ENCODE measurements at places on chromosomes 7 and 10.

DNA sequence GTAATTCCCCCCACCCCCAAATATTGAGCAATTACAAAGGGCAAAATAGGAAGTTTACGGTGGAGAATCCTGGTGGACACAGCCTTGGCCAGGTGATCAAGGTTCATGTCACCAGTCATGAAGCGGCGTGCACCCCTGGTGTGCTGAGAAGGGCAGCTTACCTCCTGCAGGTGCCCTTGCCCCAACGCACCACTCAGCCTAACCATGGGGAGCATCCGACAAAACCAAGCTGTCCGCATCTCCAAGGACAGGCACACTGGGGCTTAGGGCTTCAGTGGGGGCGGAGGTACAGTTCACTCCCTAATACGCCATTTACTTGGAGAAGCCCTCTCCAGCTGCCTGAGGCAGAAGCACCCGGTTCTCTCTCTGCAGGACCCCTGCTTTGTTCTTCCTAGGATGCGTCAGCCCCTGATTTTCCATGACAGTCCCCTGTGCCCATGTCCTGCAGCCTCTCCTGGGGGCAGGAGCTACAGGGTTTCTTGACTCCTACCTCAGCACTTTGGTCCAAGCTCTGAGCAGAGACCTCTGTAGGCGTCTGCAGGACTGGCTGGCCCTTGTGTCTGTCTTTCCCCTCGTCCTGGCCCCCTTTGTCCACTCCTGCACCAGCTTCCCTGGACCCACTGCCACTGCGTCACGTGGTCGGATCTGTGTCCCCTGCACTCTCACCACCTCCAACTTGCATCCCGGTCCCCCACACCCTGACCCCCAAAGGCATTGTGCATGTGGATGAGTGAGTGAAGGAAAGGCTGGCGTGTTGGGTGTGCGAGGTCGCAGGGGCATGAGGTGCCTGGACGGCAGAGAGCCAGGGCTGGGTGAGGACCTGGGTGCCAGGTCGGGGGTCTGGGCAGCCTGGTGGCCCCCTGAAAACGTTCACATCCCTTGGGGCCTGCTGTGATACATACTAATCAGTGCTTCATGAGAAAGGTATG is 113.7 kb downstream of the LHPP start:
- no peak for DNase-seq

DNA sequence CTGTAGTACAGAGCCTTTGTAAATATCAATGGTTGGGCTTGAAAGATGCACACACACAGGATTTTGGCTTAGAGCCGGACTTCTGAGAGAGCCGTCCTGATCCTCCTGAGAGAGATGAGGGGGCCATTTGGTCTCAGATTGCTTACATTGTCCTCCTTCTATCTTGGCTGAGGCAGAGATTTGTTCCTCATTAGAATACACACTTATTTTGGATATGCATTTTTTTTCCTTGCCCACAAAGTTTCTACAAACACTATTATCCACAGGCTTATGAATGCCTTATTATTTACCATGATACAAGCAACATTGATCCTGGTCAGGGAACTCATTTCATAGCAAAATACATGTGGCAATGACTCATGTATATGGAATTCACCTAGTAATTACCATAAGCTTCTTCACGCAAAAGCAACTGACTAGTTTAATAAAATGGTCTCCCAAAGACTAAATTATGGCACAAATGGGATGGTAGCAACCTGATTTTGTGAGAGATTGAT is 175.3 kb downstream of the MDFIC start:
- DNase-seq = no peak

DNA sequence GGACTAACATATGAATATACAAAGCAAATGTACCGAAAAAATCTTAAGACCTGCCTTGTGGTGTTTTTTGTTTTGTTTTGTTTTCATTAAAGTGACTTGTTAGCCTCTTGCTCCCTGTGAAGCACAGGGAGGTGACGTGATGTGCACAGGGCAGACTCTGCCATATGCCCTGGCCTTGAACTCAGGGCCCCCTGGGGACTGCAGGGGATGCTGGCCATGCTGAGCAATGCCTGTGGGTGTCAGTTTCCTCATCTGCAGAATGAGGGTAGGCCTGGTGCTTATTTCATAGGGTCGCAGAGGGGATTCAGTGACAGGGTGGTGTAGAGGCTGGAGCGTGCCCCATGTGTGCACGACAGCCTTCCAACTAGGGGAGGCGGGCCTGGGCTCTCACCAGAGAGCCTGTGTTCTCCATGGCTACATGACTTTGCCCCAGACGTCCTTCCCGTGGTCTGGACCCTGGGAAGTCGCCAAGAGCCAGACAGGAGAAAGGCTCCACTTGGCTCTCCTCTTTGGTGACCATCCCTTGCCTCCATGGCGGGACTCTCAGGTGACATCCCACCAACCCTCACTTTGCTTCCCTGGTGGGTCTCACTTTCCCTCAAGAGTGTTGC is 14.5 kb downstream of the EGFR start:
- DNase-seq = no peak

GRCh38 chr10:13349463-13350274 is 1.6 kb upstream of the SEPHS1 start:
- DNase-seq = peak; percentile 46

- no peak for DNase-seq
Measured at GRCh38 chr10:5989756-5990155, 12.4 kb upstream of the IL15RA start.

DNA sequence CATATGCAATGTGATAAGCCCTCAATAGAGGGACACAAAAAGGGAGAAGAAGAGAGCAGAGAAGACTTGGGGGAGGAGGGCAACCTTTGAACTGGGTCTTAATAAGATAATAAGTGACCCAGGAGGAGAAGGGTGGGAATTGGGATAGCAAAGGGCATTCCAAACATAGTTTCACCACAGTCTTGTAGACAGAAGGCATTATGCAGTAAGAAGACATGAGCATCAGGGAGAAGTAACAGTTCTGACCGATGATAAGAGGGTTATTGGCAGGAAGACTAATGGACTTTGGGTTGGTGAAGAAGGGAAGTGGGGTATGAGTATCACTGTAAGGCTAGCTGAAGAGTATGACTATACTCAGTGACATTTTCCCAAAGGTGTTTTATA is 63.6 kb downstream of the TES start:
- DNase-seq = no peak

- DNase-seq = no peak
Measured at GRCh38 chr7:6244021-6244420, 28.4 kb downstream of the CYTH3 start.

GRCh38 chr7:156021471-156021870 is 209.2 kb upstream of the SHH start:
- DNase-seq = no peak

DNA sequence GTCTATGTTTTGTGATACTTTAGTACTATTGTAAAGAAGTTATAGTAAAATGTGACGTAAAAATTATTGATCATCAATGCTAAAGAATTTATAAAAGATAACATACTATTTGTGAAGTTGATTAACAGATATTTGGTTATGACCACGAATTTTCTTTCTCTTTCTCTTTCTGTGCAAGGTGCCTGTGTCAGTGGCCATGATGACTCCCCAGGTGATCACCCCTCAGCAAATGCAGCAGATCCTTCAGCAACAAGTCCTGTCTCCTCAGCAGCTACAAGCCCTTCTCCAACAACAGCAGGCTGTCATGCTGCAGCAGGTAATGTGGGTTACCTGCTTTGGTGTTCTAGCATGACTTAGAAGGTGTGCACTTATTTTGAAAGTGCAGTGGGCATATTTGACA is 213.7 kb downstream of the FOXP2 start:
- no peak for DNase-seq

DNA sequence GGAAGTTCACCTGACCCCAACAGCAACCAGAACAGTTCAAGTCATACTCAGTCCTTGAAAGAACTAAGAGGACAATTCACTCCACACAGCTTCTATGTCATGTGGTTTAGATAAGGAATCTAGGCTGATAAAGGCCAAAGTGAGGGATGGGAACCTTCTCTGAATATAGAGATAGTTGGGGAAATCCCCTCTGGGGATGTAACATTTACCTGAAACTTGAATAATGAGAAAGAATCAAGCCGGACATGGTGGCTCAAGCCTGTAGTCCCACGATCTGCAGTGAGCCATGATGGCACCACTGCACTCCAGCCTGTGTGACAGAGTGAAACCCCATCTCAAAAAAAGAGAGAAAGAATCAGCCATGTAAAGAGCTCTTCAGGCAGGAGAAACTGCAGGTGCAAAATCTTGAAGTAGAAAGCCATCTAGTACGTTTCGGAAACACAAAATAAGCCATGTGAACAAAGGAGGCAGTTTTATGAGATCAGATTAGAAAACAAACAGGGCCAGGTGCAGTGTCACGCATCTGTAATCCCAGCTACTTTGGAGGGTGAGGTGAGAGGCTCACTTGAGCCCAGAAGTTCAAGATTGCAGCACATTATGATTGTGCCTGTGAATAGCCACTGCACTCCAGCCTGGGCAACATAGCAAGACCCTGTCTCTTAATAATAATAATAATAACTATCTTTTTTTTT is 4.5 kb upstream of the DNMBP start:
- DNase-seq = no peak

DNA sequence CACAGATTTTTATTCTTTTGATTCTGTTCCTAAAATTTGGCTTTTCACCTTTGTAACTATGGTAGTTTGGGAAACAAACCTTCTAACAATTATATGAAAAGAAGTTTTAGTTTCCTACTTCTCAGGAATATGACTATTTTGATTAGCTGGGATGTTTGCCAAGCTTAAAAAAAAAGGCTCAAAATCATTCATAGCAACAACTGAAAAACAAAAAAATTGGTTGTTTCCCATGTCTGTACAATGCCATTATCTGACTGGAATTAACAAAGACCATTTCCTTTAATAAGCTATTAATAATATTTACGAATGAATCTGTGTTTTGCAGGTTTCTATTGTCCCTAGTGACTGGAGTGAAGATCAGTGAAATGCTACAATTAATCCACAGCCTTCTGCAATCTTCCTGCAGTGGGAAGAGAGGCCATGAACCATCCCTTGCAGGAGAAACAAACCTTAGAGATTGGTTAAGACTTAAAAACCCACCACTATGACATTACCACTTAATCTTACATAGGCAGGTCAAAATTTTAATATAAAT is 4.2 kb downstream of the PURB start:
- no peak for DNase-seq

DNA sequence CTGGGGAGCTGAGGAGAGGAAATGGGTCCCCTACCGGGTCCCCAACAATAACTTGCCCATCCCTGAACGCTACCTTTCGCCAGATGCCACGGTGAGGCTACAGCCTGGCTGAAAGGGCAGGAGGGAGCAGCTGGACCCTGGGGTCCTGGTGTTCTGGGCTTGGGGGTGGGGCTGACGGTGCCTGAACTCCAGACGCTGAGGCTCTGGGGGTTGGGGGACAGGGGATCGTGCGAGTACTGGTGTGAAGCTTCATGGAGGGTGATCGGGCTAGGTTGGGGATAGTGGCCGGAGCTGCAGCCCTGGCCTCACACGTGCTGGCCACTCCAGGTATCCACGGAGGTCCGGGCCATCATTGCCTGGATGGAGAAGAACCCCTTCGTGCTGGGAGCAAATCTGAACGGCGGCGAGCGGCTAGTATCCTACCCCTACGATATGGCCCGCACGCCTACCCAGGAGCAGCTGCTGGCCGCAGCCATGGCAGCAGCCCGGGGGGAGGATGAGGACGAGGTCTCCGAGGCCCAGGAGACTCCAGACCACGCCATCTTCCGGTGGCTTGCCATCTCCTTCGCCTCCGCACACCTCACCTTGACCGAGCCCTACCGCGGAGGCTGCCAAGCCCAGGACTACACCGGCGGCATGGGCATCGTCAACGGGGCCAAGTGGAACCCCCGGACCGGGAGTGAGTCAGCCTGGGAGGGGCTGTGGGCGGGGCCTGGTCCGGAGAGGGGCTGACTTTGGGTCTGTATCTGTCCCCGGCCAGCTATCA is 8.3 kb downstream of the AEBP1 start:
- peak; percentile 45 for DNase-seq

- DNase-seq = no peak
Measured at GRCh38 chr10:61408105-61408504, 45.1 kb downstream of the TMEM26 start.

- DNase-seq = no peak
Measured at GRCh38 chr10:59173414-59173813, 3.0 kb upstream of the PHYHIPL start.

DNA sequence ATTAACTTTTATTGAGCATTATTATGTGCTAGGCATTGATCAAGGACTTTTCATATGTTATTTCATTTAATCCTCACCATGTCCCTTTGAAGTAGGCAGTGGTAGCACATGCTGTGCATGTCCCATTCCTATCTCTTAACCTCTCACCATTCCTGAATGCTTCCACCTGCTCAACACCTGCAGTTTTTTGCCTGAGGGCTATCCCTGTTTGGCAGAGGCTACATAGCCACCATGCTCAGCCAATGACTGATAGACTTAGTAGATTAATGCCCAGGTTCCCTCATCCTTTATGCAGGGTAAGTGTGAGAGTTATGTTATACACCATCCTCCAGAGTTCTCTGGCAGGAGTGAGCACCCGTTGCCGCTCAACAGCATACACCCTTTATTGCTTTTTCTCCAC is 387.8 kb downstream of the BBS9 start:
- no peak for DNase-seq

DNA sequence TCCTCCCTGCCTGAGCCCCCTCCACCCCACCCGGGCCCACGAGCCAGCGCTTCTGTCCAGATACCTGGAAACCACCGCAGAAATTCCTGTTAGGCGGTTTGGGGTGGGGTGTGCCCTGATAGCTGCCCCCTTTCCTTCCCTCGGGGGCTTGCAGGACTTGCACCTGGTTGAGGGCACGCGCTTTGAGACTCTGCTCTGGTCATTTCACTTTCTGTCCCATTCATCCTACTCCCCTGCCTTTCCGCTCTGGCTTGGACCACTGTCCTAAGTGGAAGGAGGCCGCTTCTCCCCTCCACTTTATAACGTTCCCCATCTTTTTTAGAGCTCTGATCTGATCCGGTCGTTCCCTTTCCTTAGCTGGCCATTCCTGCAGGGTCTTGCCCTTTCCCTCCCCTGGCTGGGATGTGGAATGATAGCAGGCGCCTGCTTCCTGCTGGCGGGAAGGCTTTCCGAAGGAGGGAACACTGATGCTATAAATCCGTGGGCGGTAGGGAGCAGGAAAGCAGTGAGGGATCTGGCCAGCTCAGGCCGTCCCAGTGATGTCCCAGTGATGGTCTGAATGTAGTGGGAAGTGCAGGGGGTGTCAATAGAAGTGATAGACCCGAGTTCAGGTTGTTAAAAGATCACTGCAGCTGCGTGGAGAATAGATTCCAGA is 852 bp upstream of the PRKAR1B start:
- no peak for DNase-seq

DNA sequence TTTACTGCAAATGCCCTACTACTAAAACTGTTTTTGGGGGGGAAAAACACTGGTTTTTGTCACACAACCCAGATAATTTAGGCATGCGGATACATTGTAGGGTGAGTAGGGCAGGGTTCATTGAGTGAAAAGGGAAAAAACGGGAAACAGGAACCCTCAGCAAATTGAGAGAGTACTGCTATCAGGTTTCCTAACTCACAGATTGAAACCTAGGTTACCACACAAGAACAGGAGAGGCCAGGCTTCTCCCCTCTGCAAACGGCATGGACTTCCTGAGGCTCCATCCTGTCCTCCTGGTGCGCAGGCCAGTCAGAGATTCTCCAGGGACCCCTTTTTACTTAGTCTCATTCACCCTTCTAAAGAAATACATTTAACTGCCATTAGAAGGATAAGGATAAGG is 30.6 kb downstream of the AVL9 start:
- no peak for DNase-seq

Measured in activated T-cell treated with anti-CD3 and anti-CD28 coated beads, Interleukin-2, amount 50 U/mL, for 24 hours (primary cell).